RCC 7860 (cell line): ENCODE measurements at places on chromosomes 1 and 21.

DNA sequence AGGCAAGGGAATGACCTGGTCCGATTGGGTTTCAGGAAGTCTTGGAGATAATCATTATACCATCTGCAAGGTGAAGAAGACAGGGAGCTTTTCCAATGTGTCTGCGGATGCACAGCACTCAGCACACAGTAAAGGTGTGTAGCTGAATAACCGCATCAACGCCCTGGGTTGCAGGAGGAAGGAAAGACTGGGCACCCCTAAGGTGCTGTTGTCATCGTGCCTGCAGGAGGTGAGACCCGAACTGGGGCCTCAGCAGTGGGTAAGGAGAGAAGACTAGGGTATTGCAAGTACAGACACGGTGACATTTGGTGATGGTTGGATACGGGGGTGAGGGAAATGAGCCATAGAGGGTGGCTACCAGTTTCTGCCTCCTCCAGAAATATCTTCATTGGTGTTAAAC is 1.1 kb upstream of the TRIM62 start:
- DNase-seq: no peak

DNA sequence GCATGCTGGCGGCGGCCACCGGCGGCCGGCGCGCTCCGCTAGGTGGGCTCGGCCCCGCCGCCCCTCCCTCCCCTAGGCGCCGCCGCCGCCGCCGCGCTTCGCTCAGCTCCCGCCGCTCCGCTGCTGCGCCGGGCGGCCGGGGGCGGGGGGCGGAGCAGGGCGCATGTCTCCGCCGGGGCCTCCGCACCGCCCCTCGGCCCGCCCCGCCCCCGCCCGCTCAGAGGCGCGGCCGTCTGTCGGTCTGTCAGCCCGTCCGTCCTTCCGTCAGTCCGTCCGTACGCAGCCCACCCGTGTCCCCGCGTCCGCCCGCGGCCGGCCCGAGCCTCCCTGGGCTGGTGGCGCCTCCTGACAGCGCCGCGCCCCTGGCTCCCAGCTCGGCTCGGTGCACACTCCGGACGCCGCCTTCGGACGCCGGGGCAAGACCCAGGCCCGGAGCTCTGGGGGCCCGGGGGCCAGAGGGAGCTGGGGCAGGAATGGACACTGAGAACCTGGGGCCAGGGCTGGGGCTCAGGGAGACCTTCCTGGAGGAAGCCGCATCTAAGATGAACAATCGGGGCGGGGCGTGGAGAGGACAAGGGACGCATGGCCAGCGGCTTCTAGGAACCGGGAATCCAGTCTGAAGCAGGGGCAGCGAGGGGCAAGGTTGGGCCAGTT is at the start of gene GPR153:
TSS of gene GPR153 (minus strand) at position 138 of the 654 bp plus-strand sequence. CDS start 6,193 bp downstream, outside the sequence.
- DNase-seq: no peak

- no peak for DNase-seq
Observed at GRCh38 chr1:163970699-163971098, 588.3 kb upstream of the PBX1 start.

DNA sequence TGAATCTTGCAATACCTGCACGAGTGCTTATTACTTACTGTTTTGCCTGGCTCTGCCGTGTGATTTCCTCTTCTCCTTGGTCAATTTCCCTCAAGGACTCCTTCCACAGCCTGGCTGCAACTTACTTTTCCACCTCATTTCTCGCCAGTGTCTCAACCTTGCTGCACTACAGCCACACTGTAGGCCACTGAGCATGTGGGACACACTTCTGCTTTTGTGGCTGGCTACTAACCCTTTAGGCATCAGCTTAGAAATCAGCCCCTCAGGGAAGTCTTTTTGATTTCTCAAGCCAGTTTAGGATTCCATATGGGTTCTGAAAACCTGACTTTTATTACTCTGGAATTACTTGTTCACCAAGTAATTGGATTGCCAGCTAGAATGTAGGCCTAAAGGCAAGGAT is 5.2 kb upstream of the DMRTB1 start:
- DNase-seq: no peak

DNA sequence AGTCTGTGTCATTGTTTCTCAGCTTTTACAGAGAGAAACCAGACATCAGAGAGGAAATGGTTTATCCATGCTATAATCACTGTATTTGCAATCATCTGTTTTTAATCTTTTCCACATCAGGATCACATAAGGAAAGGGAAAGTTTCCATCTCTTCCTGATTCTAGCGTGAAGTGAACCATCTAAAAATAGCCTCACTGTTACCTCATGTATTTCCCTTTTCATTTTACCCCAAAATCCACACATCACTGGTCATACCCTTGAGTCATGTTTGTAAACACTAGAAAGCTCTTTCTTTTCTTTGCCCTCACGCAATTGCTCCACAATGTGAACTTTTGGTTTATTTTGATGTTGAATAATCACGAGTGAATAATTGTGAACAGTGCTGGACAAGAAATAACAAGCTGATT is 146.0 kb downstream of the PLA2G4A start:
- DNase-seq: no peak

- DNase-seq: no peak
Observed at GRCh38 chr1:12715896-12716437, at the start of gene AADACL3. Gene AADACL3, plus strand, starts transcription at chr1:12716110. Its CDS starts 67 bp downstream, at chr1:12716177.

- DNase-seq: no peak
Observed at GRCh38 chr21:31967334-31967733, 94.5 kb downstream of the HUNK start.

GRCh38 chr1:202131956-202132821 is 9.5 kb downstream of the GPR37L1 start:
- no peak for DNase-seq

GRCh38 chr1:58439946-58440345 is 106.6 kb downstream of the OMA1 start:
- DNase-seq: no peak

DNA sequence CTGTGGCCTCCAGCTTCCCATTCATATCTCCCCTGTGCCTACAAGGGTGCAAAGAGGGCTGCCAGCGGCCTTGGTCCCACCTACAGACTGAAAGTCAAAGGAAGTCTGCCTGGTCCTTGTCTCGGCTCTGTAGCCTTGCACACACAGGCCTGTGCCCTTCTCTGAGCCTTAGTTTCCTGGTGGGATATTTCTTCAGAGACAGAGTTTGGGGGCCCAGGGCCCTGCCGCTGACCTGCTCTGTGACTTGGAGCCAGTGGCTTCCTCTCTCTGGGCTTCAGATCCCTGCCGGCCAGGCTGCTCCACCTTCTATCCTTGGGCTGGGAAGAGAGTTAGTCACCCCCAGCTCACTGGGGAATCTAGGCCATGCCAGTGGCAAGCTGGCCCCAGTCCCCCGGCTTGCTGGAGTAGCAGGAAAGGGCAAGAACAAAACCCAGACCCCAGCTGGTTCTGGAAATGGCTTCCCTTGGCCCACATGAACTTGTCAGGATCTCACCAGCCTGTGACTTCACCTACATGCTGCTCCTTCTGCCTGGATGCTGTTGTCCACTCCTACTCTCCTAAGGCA is 1.0 kb upstream of the TMEM61 start:
- DNase-seq: no peak

DNA sequence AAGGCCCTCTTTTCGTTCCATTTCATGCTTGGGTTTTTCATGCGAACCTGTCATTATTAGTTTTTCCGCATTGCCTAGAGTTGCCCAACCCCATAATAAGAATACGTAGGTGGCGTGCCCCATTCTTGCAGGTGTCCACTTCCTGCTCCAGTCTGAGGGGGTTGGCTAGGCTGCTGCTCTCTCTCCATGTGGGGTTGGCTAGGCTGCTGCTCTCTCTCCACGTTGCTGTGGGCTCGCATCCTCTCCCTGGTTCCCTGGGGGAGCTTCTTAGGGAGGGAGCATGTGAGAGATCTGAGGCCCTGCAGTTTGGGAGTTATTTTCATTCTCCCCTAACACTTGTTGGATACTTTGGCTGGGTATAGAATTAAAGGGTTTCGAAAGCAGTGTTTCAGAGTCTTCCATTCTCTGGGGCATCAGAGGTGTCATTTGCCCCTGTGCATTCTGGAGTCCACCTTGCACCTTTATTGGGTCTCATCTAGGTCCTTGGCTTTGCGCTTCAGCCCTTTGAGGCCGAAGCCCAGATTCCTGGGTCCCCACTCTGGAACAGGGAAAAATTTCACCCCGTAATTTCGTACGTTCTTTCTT is 8.6 kb downstream of the C1orf35 start:
- DNase-seq: no peak

- no peak for DNase-seq
Observed at GRCh38 chr1:229101011-229101871, 169.7 kb upstream of the RAB4A start.

- DNase-seq: peak; percentile 23
Observed at GRCh38 chr1:117534995-117535467, 70.8 kb upstream of the TENT5C start.

- no peak for DNase-seq
Observed at GRCh38 chr1:70536708-70537366, 125.8 kb downstream of the CTH start.

- peak; percentile 93 for DNase-seq
Observed at GRCh38 chr1:203133970-203134725, 6.6 kb downstream of the ADORA1 start.

GRCh38 chr1:214658785-214659184 is 55.8 kb downstream of the CENPF start:
- DNase-seq: no peak

GRCh38 chr1:29240986-29241385 is 4.7 kb downstream of the PTPRU start:
- DNase-seq: no peak

- DNase-seq: no peak
Observed at GRCh38 chr1:246725191-246725590, 982 bp downstream of the SCCPDH start.

DNA sequence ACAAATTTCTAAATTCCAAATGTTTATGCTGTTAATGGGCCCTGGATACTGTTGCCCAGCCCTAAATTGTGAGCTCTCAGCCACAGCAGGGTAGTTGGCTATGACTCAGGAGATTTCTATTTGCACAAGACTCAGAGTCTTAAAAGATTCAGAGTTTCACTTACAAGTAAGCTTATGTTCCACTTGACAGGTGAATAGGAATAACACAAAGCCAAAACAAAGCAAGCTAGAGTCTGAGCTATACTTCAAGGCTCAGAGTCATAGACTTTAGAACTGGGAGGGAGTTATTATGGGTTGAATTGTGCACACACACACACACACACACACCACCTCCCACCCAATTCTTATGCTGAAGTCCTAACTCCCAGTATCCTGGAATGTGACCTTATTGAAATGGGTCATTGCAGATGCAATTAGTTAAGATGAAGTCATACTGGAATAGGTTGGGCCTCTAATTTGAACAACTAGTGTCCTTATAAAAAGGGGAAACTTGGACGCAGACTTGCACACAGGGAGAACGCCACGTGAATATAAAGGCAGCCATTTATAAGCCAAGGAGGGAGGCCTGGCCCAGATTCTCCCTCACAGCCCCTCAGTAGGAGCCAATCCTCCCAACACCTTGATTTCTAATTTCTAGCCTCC is 30.2 kb downstream of the PRDX6 start:
- DNase-seq: peak; percentile 91

DNA sequence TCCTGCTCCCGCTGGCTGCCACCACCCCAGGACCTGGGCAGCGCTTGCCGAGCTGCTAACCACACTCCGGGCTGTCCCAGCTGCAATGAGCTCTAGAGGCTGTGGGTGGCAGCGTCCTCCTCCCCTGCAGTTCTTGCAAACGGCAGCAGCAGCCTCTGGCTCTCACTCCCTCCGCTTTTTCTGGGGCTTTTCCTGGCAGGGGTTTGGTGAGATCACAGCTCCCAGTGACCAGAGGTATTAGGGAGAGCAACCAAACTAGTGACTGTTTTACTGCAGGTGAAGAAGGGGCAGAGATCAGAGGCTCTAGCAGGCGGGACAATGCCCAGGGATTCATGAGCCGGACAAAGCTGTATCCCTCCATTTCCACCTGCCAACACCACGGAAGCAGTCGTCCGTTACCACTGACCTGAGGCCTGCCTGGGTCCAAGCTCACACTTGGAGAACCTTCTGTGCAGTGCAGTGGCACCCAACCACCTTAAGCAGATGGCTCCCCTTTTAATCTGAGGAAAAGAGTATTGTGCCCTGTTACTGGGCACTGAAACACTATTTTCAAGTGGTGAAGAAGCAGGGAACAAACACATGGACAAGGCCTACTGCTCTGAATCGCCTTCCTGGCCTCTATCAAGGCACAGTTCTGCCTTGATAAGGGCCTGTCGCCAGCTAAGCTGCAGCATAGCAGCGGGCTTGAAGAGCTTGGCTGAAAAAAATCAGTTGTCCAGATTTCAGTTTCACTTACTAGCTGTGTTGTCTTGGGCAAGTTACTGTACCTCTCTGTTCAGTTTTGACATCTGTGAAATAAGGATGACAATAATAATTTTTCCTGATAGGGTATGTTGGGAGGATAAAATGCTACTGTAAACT is at the start of gene F5:
TSS of gene F5 (minus strand) at position 87 of the 861 bp plus-strand sequence. CDS start 95 bp downstream, outside the sequence.
- DNase-seq: peak; percentile 25

GRCh38 chr1:217137210-217137881 is 414.1 kb upstream of the ESRRG start:
- no peak for DNase-seq

DNA sequence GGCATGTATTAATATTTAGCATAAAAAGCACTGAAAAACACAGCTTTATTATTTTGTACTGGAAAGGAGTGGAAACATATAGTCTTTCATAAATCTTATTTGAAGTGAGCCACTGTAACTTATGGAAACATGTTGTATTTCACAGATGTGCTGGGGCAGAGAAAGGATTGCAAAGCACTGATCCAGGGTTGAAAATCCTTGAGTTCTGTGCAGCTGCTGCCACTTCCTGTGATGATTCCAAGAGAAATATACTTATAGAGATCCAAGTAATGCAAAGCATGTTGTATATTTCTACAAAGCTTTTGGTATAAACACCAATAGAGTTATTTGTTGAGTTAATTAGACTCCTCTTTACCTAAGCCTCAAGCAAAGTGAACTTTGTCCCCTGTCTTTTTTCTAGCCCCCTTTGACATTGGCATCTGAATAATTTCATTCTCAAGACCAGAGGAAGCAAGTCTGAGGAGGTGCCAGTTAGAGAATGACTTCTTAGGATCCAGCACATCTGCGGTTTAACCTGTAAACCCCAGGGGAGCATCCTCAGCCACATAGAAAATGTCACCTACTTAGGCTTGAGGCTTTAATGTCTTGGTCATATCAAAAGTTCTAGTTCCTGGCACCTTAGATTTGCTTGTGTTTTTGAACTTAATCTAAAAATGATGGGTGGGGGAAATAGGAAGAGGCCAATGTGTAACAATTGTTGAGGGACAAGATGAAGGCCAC is 173.3 kb downstream of the FASLG start:
- DNase-seq: no peak

DNA sequence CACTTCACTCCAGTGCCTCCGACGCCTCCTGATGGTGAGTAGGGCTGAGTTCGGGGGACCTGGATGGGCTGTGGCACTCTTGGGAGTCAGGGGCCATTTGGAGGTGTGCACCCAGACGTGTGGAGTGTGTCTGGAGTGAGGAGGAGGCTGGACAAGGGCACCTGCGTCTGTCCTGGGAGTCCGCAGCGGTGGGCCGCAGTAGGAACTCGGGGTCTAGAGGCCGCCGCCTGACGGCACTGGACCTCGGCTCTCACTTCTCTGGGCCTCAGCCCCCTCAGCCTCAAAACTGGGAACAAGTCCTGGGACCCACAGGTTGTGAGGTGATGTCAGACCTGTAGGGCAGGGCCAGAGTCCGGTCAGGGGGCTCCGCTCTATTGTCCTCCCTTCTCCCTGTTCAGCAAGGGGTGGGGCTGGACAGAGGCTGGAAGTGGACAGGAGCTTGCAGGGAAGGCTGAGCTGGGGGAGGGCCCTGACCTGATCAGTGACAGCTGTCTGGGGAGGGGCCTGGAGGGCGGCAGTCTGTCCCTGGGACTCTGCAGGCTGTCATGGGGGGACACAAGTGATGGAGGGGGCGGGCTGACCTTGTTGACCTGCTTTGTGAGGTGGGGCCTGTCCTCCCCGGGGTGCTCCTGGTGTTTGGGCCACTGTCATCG is 15.5 kb downstream of the AGRN start:
- no peak for DNase-seq
